ENCODE measurements at places on chromosomes 12 and 14. TPM values are rescaled to one million over a fixed set of nuclear protein-coding genes. Genes with fewer than 3 reads are reported as not detected.
A peak's percentile ranks its signal among the peaks of the same experiment; 100 is the strongest.

DNA sequence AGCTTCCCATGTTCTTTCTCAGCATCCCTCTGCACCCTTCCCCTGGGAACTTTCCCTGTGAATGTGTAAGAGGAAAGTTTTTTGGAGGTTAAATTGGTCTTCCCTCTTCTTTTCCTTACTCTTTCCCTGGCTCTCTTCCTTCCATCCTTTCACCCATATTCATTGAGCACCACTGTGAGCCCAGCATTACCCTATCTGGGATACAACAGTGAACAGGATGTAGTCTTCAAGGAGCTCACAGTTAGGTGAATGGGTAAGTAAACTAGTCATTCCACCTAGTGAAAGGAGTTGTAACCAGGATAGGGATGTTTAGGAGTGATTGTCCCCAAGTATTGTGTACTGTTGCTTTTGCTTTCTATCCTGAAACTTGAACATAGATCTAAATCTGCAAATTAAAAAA lies 123.8 kb downstream of the MYRFL start:
- no peak for DNase-seq

DNA sequence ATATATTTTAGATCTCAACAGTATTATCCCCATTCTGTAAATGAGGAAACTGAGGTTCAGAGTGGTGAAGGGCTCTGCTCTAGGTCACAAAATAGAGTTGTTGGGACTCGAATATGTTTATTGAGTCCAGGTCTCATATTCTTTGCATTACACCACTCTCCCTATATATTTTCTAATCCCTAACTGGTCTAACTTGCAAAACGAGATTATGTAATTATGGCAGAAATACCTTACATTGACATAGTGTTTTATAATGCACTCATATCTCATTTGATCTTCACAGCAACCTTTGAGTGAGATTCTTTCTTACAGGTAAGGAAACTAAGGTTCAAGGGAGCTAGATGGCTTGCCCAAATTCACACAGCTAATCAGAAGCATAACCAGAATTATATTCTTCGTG lies 106.9 kb upstream of the LRIG3 start:
- DNase-seq: no peak

DNA sequence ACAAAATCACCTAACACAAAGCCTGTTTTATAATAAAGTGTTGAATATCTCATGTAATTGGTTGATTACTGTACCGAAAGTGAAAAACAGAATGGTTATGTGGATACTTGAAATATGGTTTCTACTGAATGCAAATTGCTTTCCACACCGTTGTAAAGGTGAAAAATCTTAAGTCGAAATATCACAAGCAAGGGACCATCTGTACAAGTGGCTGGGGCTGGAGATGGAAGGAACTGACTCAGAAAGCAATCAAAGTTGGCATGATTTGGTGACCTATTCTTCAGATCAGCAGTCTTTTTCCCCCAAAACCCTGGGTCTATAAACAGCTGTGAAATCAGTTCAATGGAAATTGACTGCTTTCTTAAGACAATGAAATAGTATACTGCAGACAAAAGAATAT lies 3.6 kb downstream of the CBX5 start:
- DNase-seq: no peak

DNA sequence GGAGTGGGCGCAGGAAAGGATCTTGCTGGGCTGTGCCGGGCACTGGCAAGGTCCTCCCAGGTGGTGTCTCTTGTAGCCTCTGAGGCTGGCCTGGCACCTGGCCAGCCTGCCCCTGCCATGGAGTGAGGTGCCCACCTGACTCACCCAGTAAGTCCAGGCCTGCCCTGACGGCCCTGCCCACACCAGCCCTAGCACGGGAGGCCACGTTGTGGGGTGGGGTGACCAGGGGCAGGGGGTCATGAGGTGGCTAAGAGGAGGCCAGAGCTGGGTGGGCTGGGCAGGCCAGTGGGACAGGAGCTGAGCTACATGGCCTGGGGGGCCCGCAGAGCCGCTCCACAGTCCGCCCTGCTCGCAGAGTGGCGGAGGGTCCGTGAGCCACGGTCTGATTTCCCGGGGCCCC lies 45.4 kb downstream of the KIF26A start:
- DNase-seq: no peak

DNA sequence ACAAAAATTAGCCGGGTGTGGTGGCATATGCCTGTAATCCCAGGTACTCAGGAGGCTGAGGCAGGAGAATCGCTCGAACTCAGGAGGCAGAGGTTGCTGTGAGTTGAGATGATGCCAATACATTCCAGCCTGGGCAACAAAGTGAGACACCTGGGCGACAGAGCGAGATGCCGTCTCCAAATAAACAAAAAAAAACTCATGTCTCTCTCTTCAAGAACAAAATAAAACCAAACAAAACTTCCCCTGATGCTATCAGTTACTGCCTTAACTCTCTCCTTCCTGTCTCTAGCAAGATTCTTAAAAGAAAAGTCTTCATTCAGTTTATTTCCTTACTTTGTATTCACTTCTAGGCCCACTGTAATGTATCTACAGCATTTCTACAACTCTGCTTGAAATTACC lies 20.8 kb downstream of the KLHL28 start:
- no peak for DNase-seq

GRCh38 chr12:14893506-14894250 lies 8.0 kb upstream of the MGP start:
- DNase-seq: no peak

DNA sequence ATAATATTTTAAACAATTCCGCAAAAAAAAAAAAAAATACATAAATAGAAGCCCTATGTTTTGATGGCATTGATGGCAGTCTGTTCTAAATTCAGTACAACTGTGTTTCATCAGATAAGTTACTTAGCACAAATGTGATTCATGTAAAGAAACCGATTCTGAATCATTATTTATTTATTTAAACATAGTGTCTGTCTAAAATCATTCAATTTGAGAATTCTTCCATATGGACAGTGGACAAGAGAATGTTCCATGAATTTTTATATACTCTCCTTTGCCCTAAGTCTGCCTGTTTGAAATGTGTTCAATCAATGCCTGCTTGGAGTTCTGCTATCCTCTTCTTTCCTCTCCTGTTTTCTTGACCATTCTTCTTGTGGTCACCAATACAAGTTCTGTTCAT lies 126.5 kb downstream of the PDE3A start:
- peak; percentile 57 for DNase-seq

DNA sequence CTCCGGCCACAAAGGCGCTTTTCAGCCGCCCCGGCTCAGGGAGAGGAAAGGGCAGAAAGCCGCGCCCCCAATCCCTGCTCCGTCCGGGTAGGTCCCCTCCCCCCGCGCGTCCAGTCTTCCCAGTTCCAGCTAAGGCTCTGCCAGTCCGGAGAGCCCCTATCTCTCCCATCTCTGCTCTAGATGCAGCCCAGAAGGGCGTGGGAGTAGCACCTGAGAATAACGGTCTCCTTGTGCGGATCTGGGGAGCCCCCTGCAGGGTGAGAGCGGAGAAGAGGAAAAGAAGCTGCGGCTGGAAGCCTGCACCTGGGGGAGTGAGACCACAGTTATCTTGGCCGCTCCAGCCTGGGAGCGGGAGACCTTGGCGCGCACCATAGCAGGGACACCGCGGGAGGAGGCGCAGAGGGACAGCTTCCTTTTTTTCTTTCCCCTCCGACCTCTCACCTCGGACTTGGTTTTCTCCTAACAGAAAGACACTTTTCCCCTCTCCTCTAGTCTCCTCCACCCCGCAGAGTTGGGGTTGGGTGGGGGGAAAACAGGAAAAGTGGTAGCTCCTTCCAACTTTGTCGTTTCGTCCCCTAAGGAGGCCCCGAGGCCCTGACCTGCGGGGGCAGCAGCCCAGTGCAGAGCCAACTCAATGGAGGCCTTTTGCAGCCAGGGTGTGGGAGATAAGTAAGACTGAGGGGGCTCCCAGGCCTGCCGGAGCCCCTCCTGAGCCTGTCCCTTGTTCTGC lies 2.4 kb downstream of the DHH start:
- DNase-seq: peak; percentile 75

GRCh38 chr12:118581371-118581770 lies 205.0 kb downstream of the SUDS3 start:
- DNase-seq: no peak

DNA sequence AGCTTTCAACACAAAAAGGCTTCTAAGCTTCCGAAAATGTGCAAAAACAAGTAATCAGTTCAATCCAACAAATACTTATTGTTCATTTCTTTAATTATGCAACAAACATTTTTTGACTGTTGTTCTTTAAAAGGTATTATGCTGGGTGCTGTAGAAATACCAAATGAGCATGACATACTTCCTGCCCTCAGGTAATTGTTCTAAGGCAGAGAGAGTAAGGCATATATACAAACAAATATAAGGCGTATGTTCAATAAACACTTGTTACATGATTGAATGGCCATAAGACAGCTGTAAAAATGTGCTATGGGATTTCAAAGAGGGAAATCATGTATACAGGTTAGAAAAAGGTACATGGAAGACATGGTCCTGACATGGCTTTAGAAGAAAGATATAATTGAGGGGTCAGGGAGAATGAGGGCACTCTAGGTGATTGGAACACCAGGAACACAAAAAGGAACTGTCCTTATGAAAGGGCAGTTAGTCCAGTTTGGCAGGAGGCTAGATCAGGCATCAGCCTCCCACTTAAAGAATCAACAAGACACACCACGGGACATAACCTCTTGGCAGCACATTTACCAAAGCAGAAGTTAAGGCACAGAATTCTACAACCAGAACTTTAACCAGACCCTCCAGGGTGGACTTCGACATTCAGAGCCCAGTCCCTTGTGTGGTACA lies 135.8 kb upstream of the SCAF11 start:
- no peak for DNase-seq

- no peak for DNase-seq
Measured at GRCh38 chr12:81295251-81295650, 217.4 kb downstream of the ACSS3 start.

- no peak for DNase-seq
Measured at GRCh38 chr12:46832130-46832704, 6.4 kb upstream of the SLC38A4 start.

DNA sequence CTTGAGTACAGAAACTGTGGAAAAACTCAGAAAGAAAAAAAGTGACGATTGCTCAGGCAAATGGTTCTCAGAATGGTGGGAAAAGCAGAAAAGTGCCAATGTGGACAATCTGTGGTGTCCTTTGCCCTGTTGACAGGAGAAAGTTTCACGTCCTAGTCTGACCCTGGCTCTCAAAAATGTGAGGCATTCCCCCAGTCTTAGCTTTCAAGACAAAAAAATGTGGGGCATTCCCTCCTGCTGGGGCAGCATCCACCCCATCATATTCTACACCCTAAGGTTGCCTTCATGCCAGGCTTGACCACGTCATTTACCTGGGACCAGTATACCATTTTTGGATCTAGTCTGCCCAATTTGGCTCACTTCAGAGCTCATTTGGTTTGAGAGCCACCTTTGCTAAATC lies 20.7 kb upstream of the ANAPC7 start:
- no peak for DNase-seq

DNA sequence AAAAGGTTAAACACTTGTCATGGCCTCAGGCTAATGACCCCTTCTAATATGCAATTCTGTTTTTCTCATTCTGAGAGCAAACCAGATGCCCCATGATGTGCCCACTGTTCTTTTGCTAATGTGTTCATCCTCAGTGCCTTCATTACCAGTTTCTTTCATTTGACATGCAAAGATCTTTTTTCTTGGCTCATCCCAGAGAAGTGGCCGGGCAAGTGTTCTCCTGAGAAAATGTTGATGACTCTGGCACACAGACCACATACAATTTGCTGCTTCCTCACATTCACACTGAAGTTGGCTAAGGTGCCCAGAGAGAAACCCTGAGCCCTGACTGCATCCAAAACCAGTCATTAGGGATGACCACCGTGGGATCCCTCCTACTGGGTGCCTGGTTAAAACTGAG lies 833.3 kb downstream of the DIO2 start:
- no peak for DNase-seq

- peak; percentile 73 for DNase-seq
Measured at GRCh38 chr12:12612358-12612757, 682 bp downstream of the CREBL2 start.

GRCh38 chr14:50560931-50561285 lies 963 bp downstream of the ATL1 start:
- peak; percentile 89 for DNase-seq

DNA sequence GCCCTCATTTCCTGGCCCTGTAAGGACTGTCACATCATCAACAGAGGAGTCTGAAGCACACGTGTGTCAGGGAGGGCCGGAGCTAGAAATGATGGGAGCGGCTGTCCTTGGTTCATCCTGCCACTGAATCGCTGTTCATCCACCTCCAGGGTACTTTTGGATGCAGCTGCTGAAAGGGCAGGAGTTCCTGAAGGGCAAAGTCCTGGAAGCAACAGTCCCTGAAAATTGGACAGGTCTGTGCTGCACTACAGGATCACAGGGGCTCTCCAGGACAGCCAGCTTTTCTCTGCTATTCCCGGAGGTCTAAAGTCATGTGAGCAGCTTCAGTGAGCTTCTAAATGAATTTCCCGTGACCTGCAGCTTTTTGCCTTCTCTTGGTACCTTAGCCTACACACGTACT lies 17.7 kb downstream of the POU6F1 start:
- DNase-seq: no peak

DNA sequence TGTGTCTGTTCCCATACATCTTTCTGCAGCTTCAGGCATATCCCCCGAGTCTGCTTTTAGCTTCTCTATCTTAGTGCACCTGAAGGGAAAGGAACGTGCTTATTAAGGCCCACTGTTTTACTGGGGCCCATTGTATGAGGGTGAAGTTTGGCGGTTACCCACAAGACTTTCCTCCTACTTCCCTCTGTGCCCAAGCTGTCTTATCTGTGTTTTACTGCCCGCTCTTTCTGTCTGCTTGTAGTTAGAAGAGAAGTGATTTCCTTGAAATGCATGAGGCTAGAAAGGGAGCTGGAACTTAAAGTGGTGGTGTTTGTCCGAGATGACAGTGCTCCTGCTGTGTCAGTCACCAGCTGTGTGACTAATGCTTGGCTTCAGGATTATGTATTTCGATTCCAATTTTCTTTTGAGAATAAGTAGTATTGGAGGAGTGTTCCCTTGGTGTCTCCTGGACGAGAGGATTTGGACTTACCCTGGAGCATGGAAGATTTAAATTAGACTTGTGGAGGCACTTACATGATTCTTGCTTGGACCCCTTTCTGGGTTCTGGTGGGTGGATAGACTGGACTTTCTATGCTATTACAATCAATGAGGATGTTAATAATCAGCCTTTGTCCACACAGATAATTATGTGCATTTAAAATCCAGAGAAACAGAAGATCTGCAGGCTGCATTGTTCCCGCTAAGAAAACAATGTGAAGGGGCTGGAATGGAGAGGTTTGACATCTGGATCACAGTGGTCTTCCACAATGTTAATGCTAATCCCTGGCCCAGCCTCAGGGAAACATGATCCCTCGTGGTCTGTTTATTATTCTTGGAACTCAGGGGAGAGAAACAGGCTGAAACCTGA lies 13.9 kb upstream of the KRT86 start:
- no peak for DNase-seq

- no peak for DNase-seq
Measured at GRCh38 chr14:52439476-52439875, 112.8 kb downstream of the TXNDC16 start.

- DNase-seq: peak; percentile 92
Measured at GRCh38 chr14:33435911-33436689, 497.4 kb downstream of the NPAS3 start.

GRCh38 chr12:27015730-27016076 lies 1.5 kb upstream of the TM7SF3 start:
- DNase-seq: peak; percentile 69

SLCO1B1 gene
- total RNA-seq: not detected

RPGRIP1 gene
- total RNA-seq: not detected

TRHDE gene
- total RNA-seq: 2.8 TPM

VRK1 gene
- 17.3 TPM for total RNA-seq

GRIN2B gene
- total RNA-seq: not detected

TAMALIN gene
- total RNA-seq: 5.9 TPM

All from GM23248 (cell line).